Bone marrow (tissue), 2 donors: ENCODE measurements at places on chromosomes 1 and 21.
A peak's percentile ranks its signal among the peaks of the same experiment; 100 is the strongest.

GRCh38 chr1:211638689-211639101, 36.7 kb downstream of the NEK2 start:
- DNase-seq = no peak

DNA sequence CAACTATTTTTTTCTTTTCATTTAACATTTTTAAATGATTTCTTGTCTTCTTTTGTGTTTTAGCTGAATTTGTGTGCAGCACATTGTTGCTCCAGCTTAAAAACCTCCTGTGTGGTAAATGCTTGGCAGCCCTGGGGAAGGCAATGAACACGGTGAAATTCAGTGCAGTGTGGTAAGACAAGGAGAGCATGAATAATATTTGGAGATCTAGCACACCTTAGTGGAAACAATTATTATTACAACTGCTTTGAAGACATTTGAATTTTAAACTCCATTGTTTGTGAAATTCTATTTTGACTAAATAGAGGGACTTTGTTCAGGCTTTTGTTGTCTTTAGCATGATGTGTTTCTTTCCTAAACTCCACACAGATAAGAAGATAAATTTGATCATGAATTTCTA, 242.6 kb upstream of the CXADR start:
- DNase-seq = no peak

DNA sequence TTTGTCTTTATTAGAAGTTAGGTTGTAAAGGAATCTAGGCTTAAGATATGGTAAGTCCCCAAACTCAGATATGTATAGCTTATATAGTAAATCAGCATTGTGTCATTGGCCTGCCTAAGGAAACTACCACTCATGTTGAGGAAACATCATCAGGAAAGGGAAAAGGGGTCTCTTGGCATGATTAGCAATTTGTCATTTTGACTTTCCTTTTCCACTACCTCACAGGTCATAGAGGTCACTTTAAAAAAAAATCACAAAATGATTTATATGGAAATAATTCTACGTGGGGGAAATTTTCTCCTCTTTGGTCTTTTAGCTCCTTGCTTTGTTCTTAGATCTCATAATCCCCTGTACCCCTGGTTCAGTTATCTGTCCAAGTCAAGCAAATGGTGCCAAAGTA, 213.5 kb downstream of the RPS6KC1 start:
- no peak for DNase-seq

GRCh38 chr1:236150311-236150955, 8.1 kb downstream of the GPR137B start:
- no peak for DNase-seq

- DNase-seq = no peak
These were observed 174.2 kb downstream of the PTPRU start for GRCh38 chr1:29410476-29410875.

DNA sequence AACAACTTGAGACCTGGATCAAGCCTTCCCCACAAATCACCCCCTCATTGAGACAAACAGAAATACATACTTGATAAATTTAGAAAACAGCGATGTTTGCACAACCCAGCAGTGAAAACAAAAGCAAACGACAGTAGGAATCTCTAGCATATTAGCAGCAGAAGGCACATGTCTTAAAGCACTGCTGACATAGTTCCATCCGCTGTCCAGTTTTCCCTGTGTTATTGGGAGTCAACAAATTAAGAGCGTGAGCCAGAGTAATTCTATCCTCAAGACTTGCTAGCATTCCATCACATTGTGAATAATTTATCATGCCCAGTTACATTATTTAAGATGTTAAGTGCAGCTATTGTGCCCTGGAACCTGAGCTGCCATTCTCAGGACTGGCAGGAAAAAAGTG, 55.3 kb downstream of the IGSF5 start:
- no peak for DNase-seq

- no peak for DNase-seq
These were observed 57.3 kb upstream of the SSBP3 start for GRCh38 chr1:54463259-54464030.

GRCh38 chr21:34008618-34009017, 64.8 kb upstream of the MRPS6 start:
- no peak for DNase-seq

DNA sequence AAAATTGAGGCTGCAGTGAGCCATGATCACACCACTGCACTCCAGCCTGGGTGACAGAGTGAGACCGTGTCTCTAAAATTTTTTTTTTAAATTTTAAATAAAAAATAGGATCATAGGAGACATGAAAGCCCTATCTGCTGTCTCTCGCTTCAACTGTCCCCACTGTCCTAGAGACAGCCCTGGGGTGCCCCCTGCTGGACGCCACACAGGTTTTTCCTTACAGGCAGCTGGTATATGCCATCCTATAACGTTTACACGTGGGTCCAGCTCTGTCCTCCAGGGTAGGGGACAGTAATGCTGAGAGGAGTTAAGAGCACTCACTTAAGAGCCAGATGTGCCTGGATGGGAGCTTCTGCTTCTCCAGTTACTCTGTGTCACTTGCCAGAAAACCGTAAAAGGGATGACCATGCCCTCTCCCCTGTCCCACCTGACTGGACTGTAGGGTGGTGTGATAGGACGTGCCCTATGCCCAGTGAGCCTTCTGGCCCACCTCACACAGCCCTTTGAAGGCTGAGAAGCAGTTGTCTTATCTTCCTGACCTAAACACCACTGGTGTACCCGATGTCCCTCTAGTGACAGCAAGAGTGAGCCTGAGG, 8.5 kb downstream of the FBXO2 start:
- peak; percentile 18 for DNase-seq

- no peak for DNase-seq
These were observed 61.0 kb downstream of the SPAG17 start for GRCh38 chr1:118124064-118124463.

DNA sequence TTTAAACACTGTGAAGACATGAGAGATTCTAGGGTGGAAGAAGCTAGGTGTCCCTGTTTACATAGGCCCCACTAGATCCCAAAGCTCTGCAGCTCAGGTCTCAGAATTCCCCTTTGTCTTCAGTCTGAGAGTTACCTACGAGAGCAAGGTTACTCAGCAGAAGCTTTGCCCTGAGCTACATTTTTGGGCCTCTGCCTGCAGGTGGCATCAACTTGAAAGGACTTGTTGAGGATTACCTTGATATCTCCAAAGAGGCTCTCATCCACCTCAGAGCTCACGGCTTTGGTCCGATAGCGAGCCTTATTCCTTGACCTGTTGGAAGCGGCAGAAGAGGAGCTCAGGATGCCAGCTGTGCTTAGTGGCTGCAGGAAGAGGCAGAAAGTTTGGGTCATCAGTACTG, 7.0 kb downstream of the CFAP45 start:
- DNase-seq = no peak

DNA sequence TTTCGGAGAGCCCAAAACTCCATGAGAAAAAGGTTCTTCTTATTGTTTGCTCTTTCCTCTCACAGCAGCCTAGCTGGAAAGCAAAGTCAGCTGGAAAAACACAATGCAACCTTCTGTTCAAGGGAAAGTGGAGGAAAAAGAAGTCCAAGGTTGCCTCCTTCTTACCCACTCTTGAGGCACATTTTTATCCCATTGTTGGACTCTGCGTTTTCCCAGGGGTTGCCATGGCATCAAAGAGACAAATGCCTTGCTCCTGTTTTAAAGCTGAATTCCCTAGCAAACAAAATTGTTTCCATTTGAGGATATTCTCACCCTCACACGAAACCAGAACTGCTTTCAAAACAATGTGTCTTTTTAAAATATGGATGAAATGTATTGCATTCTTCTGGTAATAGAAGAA, 45.1 kb upstream of the PALMD start:
- DNase-seq = no peak

GRCh38 chr1:194809215-194809614, 1622.8 kb upstream of the B3GALT2 start:
- no peak for DNase-seq

- no peak for DNase-seq
These were observed 25.3 kb downstream of the TP53BP2 start for GRCh38 chr1:223820515-223820858.

- no peak for DNase-seq
These were observed 142.8 kb downstream of the ETS2 start for GRCh38 chr21:38948377-38949069.

- DNase-seq = no peak
These were observed 24.2 kb downstream of the PGM1 start for GRCh38 chr1:63617450-63617849.
